CD4-positive, CD25-positive, alpha-beta regulatory T cell (primary cell): ENCODE measurements at places on chromosomes 6 and 20. TPM values are rescaled to one million over a fixed set of nuclear protein-coding genes. Genes with fewer than 3 reads are reported as not detected.

- DNase-seq: peak; percentile 35
These were observed 99.1 kb downstream of the CDH26 start for GRCh38 chr20:60057123-60057865.

DNA sequence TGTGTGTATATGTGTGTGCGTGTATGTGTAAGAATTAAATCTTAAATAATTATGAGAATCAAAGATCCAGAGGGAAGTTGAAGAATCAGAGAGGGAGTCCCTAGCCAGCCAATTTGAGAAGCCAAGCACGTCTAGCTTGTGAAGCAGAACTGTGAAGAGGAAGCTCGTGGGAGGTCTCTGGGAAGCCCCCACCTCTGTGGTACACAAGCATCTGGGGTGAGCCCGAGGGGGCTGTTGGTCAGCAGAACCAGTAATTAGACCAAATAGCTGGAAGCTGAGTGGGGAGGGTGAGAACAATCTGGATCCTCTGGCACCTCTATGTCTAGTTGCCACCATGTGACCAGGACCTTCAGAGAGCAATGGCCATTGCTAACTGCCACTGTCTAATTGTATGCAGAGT lies 310.0 kb upstream of the PRND start:
- DNase-seq: no peak

- DNase-seq: no peak
These were observed 178.4 kb upstream of the HDDC2 start for GRCh38 chr6:125480146-125480545.

DNA sequence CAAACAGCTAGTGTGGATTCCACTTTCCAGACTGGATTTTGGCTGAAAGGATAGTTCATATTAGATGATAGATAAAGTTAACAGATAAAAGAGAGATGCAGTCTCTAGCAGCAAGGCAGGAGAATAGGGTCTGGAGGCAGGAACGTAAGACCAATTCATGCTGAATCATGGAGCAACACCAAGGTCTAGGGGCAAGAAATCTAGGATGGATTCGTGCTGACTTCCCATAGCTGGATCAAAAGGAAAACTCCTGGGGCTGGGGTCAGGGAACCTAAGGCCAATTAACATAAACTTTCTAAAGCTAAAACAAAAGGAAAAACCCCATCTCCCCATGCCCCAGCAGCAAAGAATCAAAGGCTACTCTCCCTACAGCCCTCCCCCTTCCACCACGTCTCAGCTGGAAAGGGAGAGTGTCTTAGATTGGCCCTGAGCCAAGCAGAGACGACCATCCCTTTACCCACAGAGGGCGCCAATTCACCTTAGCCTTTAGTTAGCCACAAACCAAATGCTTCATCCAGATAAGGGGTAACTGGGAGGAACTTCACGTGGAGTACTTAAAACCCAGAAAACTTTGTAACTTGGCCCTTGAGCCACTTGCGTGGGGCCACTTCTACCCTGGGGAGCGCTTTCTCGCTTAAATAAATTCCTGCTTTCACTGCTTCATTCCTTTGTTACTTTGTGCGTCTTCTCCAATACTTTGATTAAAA lies 7.6 kb downstream of the TREM1 start:
- peak; percentile 81 for DNase-seq

DNA sequence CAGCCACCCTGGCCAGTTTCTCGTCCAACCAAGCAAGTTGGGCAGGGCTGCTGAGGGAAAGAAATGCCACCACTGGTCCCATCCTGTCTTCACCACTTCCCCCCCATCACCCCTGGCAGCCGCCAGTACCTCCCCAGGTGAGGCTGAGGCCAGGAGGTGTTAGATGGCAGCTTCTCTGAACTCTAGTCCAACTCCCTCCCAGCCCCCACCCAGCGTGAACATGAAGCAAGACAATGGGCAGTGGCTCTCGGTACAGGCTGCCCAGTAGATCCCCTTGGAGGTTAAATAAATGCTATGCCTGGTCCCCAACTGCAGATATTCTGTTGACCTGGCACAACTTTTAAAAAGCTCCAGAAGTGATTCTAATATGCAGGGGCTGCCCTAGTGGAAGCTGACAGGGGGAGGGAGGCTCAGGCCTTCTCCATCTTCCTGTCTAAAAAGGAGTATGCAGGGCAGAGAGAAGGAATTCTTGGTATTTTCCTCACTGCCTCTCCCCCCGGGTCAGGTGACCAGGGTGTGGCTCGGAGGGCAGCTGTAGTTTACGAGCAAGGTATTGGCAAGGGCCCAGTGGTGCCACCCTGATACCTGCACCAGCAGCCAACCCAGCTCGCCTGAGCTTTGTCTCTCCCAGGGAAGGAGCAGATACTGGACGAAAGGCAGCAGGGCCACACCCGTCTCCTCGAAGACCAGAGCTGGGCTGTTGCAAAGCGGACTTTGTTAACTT lies 25.7 kb downstream of the KCNK5 start:
- no peak for DNase-seq

- no peak for DNase-seq
These were observed 65.3 kb downstream of the EDN3 start for GRCh38 chr20:59365611-59366285.

DNA sequence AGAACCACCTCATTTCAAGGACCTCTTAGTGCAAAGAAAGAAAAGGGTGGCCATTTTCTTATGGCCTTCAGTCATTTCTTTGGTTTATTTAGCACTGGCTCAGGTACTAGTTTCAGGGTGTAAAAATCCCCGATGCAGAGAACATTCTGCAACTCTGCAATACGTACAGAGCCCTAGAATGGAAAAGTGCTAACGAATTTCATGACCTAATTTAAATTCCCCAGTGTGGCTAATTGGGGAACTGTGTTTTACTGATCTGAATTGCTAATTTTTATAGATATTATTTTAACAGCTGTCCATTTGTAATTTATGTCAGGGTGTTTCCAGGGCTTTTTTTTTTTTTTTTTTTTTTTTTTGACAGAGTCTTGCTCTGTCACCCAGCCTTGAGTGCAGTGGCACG lies 160.7 kb downstream of the UST start:
- DNase-seq: no peak

DNA sequence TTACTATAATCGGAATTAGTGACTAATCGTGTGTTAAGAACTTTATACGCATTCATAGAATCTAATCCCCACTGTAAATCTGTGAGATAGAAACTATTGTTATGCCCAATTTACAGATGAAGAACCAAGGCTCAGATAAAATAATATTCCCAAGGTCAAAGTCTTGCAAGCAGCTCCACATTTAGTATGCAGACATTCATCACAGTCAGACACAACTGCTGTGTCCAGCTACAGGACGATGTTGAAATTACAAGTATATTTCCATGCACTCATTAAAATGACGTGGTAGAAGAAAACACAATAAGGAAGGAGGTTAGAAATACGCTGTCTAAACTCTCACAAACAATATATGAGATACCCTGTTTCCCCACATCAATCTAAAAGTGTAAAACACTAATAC lies 82.5 kb downstream of the PREX1 start:
- DNase-seq: no peak

DNA sequence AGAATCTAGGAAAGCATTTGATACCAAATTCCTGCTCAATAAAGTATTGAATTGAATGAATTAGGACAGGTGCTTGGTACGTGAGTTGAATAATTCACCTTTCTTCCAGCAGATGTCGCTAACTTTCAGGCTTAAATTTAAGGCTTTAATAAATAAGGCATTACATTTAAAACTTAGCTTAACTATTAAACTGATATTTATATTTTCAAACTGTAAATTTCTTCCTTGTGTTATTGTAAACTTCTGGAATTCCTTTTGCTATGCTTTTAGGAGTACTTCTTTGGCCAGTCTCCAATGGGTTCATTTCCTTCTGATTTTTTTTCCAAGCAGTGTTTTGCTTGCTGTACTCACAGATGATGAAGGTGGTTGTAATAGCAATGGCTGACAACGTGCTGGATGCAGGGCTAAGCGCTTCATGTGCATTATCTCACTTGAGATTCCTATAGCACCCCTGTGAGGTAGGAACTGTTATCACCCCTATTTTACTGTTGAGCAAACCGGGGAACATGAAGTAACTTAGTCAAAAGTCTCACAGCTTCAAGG lies 71.3 kb upstream of the SLC2A12 start:
- peak; percentile 71 for DNase-seq

The TMEM14A gene
- total RNA-seq: 8.0 TPM

The IFNGR1 gene
- total RNA-seq: 44.3 TPM

The KIF25 gene
- total RNA-seq: not detected

The TEAD3 gene
- total RNA-seq: not detected
